AG09319 (cell line): ENCODE measurements at places on chromosomes 5 and 9.

- DNase-seq, result no peak
Measured at GRCh38 chr5:60822285-60822556, 21.8 kb downstream of the ELOVL7 start.

GRCh38 chr9:126151686-126152134 lies 174.9 kb upstream of the MVB12B start:
- DNase-seq, result no peak

- no peak for DNase-seq
Measured at GRCh38 chr5:12111261-12111660, 207.0 kb upstream of the CTNND2 start.

DNA sequence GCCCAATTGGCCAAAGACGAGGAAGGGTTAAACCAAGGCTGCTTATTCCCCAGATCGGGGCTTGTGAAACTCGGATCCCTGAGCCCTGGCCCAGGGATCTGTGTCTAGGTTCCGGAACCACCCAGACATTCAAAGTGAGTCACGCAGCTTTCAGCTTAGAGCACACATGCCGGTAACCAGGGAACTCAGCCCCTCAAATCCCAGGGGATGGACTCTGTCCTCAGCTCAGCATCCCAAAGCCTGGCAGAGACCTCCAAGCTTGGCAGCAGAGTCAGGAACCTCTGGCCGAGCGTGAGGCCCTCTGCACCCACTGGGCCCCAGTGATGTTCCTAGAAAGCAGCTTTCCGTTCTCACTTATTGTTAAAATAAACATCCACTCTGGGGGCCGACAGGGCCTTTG lies 5.1 kb downstream of the PNPLA7 start:
- DNase-seq, result no peak

DNA sequence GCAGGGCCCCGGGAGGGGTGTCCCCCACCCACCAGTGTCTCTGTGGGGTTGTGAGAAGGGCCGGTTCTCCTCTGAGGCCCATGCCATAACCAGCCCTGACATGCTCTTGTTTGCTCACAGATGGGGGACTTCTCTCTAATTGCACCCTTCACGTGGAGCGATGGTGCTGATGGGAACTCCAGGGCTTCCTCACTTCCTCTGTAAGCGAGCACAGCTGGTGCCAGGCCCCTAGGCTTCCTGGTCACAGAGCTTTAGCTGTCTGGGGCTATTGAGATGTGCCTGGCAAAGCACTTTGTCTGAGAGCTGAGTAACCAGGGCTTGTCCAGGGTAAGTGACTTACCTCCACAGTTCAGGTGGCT lies 36.4 kb downstream of the PHF2 start:
- DNase-seq, result no peak

GRCh38 chr5:55306641-55307382 lies 682 bp downstream of the DHX29 start:
- DNase-seq, result no peak

DNA sequence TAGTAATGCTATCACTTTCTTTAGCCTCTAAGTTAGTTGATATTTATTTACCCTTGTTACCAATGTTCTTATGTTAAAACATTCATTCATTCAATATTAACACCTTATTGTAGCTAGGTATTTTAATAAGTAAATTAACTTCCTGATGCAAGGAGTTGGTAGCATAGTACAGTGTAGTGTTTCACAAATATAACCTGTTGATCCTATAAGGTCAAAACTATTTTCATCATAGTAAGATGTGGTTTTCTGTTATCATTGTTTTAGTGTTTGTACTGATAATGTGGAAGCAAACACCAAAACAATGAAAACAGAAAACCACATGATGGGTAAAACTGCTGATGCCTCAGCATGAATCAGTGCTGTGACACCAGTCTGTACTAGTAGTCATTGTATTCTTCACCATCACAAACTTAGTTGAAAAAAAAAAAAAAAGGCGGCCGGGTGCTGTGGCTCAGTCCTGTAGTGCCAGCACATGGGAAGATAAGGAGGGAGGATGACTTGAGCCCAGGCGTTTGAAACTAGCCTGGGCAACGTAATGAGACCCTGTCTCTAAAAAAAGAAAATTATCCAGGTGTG lies 36.5 kb downstream of the ZCCHC7 start:
- no peak for DNase-seq

- DNase-seq, result no peak
Measured at GRCh38 chr9:84831377-84831776, 161.8 kb downstream of the NTRK2 start.
